Stimulated activated naive CD8-positive, alpha-beta T cell treated with anti-CD3 and anti-CD28 coated beads, Interleukin-15, Interleukin-2, amounts not matched to agents 100 U/mL and 50 U/mL, for 24 hours (primary cell): ENCODE measurements at places on chromosomes 12 and 14.
A peak's percentile ranks its signal among the peaks of the same experiment; 100 is the strongest.

DNA sequence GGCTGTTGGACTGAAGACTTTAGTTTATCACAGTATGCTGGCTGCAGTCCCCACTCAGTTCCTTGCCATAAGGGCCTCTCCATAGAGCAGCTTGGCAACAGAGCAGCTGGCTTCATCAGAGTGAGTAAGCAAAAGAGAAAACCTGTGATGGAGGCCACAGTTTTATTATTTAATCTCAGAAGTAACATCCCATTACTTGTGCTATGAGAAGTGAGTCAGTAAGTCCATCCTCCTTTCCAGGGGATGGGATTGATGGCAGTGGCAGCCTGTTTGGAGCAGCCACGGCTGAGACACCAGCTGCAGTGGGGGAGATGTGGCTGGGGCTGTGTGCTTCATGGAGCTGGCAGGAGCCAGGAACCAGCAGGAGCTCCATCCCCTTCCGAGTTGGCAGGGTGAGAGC is 138.5 kb upstream of the SRRM4 start:
- DNase-seq, result no peak

DNA sequence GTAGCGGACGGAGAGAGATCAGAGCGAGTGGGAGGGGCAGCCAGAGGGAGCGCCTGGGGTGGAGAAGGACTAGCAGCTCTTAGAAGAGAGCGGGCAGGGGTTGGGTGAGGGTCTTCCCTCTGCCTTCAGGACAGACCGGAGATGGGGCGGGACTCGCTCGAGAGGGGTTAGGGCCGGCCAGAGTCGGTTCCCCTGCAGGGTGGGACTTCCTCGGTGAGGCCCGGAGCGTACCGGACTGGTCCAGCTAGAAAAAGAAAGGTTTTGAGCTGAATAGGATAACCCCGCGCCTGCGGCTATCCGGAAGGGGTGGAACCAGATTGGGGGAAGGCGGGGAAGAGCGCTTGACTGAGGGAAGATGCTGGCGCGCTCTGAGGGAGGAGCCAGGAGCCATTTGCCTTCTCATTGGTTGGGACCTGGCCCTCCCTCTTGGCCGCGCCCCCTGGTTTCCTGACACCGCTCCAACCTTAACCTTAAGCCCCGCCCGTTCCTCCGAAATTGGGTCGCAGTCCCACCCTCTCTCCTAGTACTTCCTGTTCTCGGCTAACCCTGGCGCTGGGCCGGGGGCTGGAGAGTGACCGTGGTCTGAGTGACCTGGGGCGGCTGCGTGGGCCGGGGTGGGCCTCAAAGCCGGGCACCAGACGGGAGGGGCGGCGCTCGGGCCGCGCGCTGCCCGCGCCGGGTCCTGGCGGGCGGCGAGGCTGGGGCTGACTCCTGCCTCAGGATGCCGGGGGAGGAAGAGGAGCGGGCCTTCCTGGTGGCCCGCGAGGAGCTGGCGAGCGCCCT is at the start of gene RNF31:
RNF31 (plus strand) TSS at position 521 of the 783 bp plus-strand sequence; CDS start at position 722, 201 bp downstream.
- peak; percentile 98 for DNase-seq

- peak; percentile 86 for DNase-seq
Observed at GRCh38 chr12:4272424-4273272, 914 bp upstream of the CCND2 start.

DNA sequence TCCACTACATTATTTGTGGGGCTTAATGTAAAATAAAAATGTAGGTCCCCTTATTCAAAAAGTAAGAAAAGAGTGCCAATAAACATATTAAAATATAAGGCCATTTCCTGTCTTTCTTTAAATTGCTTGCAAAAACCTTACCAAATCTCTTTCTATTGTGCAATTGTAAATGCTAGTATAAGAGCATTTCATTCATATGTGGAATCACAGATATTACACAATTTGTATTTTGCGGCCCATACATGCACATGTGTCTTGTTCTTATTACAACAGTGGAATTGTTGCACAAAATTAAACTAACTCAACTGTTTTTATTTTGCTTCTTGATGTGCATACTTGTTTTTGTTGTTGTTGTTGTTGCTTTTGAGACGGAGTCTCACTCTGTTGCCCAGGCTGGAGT is 20.1 kb upstream of the CRADD start:
- no peak for DNase-seq

GRCh38 chr14:75147423-75148071 is 20.7 kb upstream of the NEK9 start:
- DNase-seq, result peak; percentile 21

DNA sequence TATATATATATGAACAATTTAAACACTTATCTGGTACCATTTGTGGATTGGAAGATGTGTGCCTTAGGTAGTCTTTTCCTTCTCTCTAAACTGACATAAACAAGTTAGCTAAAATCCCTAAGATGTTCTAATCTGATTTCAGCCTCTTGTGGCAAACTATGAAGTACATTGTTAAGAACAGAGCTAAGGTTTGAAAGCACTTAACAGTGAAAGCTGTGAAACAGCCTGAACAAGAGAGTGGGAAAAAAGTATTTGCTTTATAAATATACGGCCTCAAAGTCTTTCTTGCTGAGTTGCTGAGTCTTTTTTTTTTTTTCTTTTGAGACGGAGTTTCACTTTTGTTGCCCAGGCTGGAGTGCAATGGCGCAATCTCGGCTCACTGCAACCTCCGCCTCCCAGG is 53.7 kb upstream of the PELI2 start:
- DNase-seq, result no peak

- DNase-seq, result no peak
Observed at GRCh38 chr12:29611906-29612305, 114.4 kb upstream of the OVCH1 start.

- no peak for DNase-seq
Observed at GRCh38 chr12:24012528-24012927, 63.1 kb upstream of the SOX5 start.

- DNase-seq, result no peak
Observed at GRCh38 chr12:23662966-23663365, 286.5 kb downstream of the SOX5 start.

DNA sequence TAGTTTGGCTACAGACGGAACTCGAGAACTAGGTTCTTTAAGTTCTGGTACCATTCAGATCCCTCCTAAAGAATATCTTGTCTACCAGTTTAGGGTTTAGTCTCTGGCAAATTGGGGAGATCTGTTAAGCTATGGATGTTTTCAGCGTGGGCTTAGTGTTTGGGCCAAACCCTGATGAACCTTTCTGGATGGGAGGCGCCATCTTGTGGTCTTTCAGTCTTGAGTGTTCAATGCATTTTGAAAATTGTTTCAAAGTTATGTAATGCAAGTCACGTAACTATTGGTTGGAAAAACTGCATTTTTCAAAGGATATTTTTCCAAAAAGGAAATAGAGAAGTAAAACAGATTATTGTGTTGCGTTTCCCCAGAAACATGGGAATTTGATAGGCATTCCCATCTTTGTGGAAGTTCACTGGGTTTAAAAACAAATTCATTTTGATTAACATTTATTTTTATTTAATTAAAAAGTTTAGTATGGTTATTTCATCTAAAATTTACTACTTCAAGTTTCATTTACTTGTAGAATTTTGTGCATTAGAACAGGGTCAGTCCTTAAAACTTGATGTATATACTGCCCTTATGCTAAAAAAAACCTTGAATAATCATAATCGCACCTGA is 169.0 kb downstream of the PRIMA1 start:
- peak; percentile 28 for DNase-seq

DNA sequence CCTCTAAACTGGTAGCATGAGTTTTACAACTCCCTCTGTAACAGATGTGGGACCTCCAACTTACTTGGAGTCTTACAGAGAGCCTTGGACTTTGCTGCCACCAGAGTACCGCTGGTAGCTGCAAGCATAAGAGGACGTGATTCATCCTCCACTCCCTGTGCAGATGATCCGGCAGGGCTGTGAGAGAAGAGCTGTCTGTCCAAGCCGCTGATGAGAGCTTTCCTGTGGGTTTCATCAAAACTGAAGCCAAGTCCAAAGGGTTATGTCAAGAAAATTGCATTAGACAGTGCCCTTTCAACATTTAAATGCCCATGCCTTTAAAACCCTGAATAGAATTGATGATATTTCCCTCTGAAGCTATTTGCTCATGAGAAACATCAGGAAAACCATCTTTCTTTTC is 85.8 kb downstream of the LLPH start:
- DNase-seq, result no peak

DNA sequence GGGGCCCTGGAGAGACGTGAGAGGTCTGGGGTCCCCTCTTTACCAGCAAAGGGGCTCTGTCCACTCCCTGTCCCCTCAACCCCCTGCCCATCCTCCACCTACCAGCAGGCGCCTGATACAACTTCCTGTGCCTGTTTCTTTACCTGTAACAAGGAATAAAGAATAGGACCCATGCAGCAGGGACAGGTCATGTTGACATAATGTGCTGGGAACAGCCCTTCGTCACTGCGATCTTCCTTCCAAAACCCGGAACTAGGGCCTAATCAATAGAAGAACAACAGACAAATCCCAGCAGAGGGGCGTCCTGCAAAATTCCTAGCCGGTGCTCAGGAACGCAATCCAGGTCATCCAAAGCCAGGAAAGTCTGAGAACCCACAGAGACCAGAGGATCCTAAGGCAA is 32.1 kb downstream of the SCARB1 start:
- no peak for DNase-seq

GRCh38 chr14:36805131-36805559 is 143.5 kb downstream of the PAX9 start:
- no peak for DNase-seq

DNA sequence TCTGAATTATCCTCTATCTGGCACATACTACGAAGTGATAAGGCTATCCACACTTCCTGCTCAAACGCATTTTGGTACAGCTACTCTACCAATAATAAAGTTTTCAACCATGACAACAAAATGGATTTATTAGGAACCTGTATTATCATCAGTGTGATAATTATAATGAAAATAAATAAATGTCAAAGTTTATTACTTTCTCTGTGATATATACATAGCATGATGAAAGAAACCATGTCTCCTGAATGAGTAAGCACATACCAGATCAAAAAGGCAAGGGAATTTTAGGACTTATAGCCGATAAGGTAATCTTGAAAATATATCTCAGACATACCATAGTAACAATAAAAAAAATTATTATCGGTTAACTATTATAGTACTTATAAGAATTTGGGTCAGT is 61.1 kb downstream of the CPNE8 start:
- no peak for DNase-seq

- DNase-seq, result peak; percentile 46
Observed at GRCh38 chr12:111444314-111444924, 38.7 kb downstream of the SH2B3 start.

GRCh38 chr14:20409226-20409625 is 4.1 kb downstream of the TEP1 start:
- no peak for DNase-seq

GRCh38 chr12:108033090-108033489 is 96.0 kb upstream of the WSCD2 start:
- DNase-seq, result no peak

DNA sequence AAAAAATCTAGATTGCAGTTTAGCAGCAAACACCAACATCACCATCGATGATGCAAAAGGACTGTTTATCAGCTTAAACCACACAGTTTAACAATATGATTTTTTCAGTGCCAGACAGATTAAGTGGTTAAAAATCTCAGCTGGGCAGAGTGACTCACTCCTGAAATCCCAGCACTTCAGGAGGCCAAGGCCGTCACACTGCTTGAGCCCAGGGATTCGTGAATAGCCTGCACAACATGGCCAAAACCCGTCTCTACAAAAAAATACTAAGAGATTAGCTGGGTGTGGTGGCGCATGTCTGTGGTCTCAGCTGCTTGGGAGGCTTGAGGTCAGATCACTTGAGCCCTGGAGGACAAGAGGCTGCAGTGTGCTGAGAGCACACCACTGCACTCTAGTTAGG is 8.9 kb downstream of the RSRC2 start:
- DNase-seq, result no peak

DNA sequence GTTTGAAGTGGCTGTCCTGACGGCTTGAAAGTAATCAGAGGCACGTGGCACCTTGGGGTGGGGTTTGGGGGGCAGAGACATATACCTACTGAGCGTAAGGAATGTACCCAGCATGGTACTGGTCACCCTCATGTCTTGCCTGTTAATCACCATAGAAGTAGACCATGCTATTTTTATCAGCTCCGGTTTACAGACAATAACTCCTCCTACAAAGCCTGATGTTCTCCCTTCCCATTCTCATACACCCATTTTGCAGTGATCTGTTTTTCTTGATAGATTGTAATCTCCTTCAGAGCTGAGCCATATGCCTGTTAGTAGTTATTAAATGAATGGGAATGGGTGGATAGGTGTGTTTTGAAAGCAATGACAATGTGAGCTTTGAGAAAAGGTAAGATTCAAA is 10.5 kb downstream of the EVL start:
- DNase-seq, result no peak

- no peak for DNase-seq
Observed at GRCh38 chr12:19994968-19995367, 373.4 kb upstream of the PDE3A start.

GRCh38 chr12:105332925-105333324 is 2.4 kb downstream of the C12orf75 start:
- no peak for DNase-seq

DNA sequence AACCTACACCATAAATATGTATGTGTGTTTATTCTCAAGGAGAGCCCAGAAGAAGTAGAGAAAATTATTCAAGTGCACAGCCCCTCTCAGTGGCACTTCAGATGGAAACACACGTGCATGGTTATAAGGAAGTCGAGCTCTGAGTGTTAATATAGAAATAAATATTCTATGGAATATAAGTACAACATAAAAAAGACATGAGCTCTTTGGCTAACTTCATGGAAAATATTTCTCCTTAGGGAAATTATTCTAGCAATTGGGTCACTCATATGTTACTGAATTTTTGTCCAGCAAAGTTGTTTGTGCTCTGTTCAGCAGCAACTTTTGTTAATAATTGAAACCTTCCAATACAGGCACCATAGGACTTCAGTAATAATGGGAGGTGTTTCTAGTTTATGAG is 939.0 kb downstream of the LRFN5 start:
- DNase-seq, result no peak

GRCh38 chr12:121181181-121181580 is 28.7 kb upstream of the P2RX4 start:
- no peak for DNase-seq

DNA sequence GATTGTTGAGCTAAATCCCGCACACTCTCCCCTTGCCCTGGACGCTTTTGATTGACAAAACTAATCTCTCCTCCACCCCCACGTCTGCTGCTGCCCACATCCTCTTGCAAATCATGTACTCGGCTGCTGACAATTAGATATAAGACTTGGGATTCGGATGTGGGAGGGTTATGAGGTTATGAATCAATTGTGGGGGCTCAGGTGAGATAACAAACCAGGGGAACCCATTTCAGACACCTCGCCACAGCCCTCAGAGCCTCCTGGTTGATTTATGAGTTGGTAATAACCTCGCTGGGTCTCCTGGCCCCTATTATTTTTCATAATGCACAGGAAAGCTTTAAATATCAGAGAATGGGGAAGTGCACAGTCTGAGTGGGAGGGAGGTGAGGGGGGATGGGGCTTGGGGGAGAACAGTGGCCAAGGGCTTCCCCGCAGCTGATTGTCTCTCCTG is 449.9 kb downstream of the DPF3 start:
- peak; percentile 55 for DNase-seq

- peak; percentile 28 for DNase-seq
Observed at GRCh38 chr12:112183141-112184021, 58.0 kb downstream of the TRAFD1 start.

GRCh38 chr14:51432302-51432948 is 192.4 kb downstream of the TMX1 start:
- DNase-seq, result no peak
